Activated CD4-positive, alpha-beta T cell treated with anti-CD3 and anti-CD28 coated beads for 24 hours (primary cell): ENCODE measurements at places on chromosomes 2 and 18.

DNA sequence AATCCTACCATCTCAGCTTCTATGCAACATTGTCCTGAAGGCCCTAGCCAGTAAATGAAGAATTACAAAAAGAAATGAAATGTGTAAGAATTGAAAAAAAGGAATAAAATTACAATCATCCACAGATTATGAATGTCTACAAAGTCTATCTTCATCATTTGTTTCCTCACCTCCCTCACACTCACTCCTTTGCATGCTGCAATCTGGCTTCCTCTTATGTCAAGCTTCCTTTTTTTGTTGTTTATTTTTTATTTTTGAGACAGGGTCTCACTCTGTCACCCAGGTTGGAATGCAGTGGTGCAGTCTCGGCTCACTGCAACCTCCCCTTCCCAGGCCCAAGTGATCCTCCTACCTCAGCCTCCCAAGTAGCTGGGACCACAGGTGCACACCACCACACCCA, 129.0 kb downstream of the CABYR start:
- DNase-seq: no peak

DNA sequence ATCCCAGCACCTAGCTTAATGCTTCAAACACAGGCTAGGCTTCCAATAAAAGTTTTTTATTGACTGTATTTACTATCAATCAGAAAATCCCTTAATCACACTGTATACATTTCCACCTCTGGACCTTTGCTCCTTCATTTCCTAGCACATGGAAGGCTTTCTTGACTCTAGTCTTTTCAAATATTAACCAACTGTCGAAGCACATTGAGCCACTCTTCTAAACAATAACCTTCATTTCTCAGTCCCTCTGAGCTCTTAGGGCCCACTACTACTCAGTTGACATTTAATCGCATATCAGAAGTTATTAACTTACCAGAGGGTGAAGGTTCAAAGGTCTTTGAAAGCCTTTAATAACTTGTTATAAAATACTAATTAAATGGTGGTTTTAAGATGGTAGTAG, 37.4 kb downstream of the CERKL start:
- DNase-seq: no peak

GRCh38 chr18:13539050-13539449, 187.3 kb downstream of the FAM210A start:
- no peak for DNase-seq

- peak; percentile 81 for DNase-seq
Observed at GRCh38 chr2:96146153-96146880, 1.1 kb upstream of the DUSP2 start.

DNA sequence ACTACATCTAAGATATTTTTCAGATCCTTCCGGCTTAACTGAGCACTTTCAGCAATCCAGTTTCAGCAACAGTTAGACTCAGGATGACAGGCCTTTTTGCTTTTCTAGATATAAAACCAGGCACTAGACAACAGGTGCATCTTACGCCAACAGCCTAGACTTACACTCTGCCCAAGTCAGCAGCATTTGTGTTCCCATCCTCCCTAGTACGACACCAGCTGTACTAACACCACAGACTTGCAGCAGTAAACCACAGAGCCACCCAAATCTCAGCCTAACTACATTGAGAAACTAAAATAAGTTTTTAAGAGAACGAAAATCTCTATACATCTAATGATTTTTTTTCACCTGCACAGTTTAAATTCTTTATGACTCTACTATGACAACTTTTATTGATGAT, 89.9 kb upstream of the DNMT3A start:
- DNase-seq: no peak

- no peak for DNase-seq
Observed at GRCh38 chr2:152086231-152086630, 12.6 kb downstream of the CACNB4 start.

DNA sequence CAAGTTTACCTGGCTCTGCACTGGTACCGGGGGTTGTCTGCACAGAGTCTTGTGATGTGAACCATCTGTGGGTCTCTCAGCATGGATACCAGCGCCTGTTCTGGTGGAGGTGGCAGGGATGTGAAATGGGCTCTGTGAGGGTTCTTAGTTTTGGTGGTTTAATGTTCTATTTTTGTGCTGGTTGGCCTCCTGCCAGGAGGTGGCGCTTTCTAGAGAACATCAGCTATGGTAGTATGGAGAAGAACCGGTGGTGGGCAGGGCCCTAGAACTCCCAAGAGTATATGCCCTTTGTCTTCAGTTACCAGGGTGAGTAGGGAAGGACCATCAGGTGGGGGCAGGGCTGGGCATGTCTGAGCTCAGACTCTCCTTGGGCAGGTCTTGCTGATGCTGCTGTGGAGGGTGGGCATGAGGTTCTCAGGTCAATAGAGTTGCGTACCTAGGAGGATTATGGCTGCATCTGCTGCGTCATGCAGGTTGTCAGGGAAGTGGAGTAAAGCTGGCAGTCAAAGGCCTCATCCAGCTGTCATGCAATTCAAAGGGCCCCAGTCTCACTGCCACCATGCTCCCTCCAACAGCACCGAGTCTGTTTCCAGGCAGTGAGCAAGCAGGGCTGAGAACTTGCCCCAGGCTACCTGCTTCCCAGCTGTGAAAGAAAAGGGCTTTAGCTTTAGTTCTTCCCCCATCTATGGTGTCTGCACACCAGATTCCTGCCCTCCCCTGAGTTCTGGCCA, 278.0 kb downstream of the METTL4 start:
- DNase-seq: no peak

GRCh38 chr2:80489717-80490116, 185.2 kb upstream of the LRRTM1 start:
- no peak for DNase-seq

- DNase-seq: no peak
Observed at GRCh38 chr2:43840965-43841364, 2.2 kb downstream of the ABCG8 start.

- no peak for DNase-seq
Observed at GRCh38 chr2:187906021-187906420, 351.8 kb upstream of the TFPI start.

GRCh38 chr18:62539284-62540165, 16.7 kb downstream of the ZCCHC2 start:
- DNase-seq: no peak

GRCh38 chr2:160984426-160985077, 175.7 kb upstream of the TANK start:
- no peak for DNase-seq

GRCh38 chr2:220781622-220782241, 790.4 kb downstream of the EPHA4 start:
- DNase-seq: no peak

- no peak for DNase-seq
Observed at GRCh38 chr2:83874712-83875430, 584.2 kb downstream of the SUCLG1 start.

- no peak for DNase-seq
Observed at GRCh38 chr2:158251356-158251755, 149.7 kb downstream of the UPP2 start.

DNA sequence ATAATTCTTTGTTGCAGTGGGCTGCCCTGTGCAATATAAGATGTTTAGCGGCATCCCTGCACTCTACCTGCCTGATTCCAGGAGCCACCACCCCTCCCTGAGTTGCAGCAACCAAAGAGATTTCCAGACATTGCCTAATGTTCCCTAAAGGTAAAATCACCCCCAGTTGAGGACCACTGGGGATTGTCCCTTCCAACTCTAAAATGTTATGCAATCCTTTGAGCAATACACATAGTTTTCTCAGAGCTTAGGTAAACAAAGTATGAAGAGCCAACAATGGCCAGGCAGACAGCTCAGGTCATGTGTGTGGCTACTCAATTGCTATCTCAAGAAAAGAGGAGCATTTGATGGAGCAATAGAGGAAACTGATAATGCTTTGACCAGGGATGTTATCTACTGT, 87.0 kb downstream of the XDH start:
- DNase-seq: no peak

DNA sequence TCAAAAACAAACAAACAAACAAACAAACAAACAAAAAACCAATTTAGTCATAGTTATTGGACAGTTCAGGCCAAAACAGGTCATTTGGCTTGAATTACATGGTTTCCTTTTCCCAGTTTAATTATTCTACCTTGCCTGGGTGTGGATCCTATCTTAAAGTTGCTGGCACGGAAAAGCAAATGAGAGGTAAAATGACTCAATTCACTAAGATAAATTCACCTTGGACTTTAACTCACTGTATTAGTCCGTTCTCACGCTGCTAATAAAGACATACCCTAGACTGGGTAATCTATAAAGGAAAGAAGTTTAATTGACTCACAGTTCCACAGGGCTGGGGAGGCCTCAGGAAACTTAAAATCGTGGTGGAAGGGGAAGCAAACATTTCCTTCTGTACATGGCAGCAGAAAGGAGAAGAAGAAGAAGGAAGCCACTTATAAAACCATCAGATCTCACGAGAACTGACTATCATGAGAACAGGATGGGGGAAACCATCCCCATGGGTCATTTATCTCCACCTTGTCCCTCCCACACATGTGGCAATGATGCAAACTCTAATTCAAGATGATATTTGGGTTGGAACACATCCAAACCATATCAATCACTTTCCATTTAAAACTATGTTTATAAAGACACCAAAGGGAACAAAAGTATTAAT, 22.5 kb upstream of the TRAPPC8 start:
- no peak for DNase-seq

DNA sequence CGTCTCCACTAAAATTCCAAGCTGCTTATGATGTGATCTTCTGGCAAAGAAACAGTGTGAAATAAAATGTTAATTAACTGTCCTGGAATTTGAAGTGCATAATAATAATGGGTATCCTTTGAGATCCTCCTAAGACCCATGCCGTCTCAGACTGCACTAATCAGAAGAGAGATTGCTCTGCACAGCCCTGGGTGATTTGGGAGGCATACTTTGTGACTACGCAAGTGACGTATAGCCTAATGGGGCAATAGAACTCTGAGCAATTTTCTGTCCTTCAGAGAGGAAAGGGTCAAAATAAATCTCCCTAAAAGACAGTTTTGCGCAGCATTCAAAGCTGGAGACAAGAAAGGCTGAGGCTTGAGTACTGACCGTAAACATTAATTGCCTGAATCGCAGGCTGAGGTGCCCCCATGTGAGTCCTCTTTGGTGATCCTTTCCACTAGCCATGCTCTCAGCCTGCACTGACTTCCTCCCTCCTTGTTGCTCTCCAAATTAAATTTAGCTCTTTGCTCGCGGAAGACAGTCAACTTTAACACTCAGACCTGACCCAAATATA, 76.0 kb downstream of the DPP4 start:
- no peak for DNase-seq

DNA sequence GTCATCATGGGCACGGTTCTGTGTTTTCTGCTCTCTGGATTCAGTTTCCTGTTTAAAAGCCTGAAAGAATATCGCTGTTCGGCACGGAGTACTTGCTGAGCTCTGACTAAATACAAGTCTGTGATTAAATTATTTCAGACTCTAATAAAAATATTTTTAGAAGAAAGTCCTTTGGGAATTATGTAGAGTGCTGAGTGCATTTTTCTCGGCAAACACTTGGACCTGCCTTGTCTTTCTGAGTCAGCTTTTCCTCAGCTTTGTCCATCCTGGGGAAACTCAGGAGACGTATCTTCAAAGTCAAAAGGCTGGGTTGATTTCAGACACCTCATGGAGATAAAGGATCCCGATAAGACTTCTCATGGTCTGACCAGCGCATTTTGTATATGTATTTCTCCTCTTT, 45.9 kb downstream of the IL1R2 start:
- no peak for DNase-seq

- DNase-seq: no peak
Observed at GRCh38 chr18:79952996-79953559, 1.6 kb upstream of the SLC66A2 start.

GRCh38 chr2:208069186-208069585, 43.9 kb upstream of the PLEKHM3 start:
- DNase-seq: no peak

GRCh38 chr2:88826399-88826798, 134.9 kb downstream of the RPIA start:
- DNase-seq: no peak

GRCh38 chr18:22314001-22314400, 103.7 kb downstream of the CTAGE1 start:
- no peak for DNase-seq

DNA sequence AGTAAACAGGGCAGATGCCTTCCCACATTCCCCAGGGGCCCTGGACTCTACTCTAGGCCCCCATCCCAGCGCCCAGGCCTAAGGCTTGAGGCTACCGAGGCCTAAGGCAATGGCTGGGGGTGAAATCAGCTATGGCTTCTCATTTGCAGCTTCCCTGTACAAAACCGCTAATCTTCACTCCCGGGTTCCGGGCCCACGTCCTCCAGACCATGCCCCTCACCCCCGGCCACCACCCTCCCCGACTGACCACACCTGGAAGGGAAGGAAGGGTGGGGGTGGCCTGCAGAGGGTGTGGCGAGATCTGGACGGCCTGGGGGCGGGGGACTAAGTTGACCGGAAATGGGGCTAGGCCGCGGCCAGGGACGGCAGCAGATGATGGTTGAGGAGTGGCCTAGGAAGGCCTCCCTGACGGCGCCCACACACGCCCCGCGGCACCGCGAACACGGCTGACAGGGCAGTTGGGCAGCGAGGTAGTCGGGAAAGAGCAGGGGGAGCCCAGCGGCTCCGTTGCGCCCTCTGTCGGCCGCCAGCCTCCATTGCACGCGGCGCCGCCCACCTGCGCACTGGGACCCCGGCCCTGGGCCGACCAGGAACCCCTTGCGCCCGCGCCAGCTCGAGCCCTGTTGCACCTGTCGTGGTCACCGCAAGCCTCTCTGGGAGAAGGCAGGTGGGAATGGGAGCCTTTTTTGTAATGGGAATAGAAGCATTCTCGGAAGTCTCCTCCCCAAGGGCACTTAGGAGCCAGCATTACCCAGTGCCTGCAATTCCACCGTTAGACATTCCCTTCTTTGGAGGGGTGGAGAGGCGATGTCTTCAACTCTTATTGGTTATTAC, 117.1 kb upstream of the STPG4 start:
- DNase-seq: peak; percentile 33

DNA sequence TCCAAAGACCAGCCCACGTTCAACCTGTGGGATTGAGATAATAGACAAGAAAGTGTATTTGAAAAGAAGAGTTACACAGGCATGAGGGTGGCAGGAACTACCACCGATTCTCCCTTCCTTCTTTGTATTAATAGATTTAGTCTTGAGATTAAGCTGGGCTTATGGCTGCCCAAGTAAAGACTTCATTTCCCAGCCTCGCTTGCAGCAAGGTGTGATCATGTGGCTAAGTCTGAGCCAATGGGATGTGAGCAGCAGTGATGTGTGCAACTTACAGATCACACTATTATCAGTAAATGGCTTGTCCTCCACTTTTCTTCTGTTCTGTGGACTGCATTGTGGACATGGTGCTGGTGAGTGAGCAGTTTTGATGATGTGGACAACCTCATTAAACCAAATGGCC, 101.7 kb downstream of the POLR1A start:
- no peak for DNase-seq

- DNase-seq: no peak
Observed at GRCh38 chr18:468955-469790, 31.3 kb downstream of the COLEC12 start.

GRCh38 chr2:216119146-216119545, 10.0 kb downstream of the XRCC5 start:
- DNase-seq: no peak

GRCh38 chr2:197673606-197674005, 1.8 kb downstream of the RFTN2 start:
- no peak for DNase-seq
